ENCODE measurements at places on chromosomes 12 and 14. TPM values are rescaled to one million over a fixed set of nuclear protein-coding genes. Genes with fewer than 3 reads are reported as not detected.

The GPR137C gene
- 0.94 TPM for total RNA-seq

The KCNC2 gene
- not detected for total RNA-seq

The TRHDE gene
- total RNA-seq = not detected

The ARMH4 gene
- 1.0 TPM for total RNA-seq
